ENCODE measurements at places on chromosomes 4 and X. TPM values are rescaled to one million over a fixed set of nuclear protein-coding genes. Genes with fewer than 3 reads are reported as not detected.

Gene TCEAL2
- total RNA-seq, result 4.4 TPM

Gene BEX5
- total RNA-seq, result 3.8 TPM

Gene TAF7L
- 0.19 TPM for total RNA-seq

Gene RGN
- 0.70 TPM for total RNA-seq

Gene MFAP3L
- total RNA-seq, result 1.7 TPM

Gene SPANXN1
- not detected for total RNA-seq

Gene ZBTB49
- 7.8 TPM for total RNA-seq

Gene NHSL2
- total RNA-seq, result 10.8 TPM

Gene GABRE
- 0.44 TPM for total RNA-seq

GRCh38 chr4:176539785-176540175 is 220.0 kb downstream of the SPCS3 start:
- no peak for DNase-seq

DNA sequence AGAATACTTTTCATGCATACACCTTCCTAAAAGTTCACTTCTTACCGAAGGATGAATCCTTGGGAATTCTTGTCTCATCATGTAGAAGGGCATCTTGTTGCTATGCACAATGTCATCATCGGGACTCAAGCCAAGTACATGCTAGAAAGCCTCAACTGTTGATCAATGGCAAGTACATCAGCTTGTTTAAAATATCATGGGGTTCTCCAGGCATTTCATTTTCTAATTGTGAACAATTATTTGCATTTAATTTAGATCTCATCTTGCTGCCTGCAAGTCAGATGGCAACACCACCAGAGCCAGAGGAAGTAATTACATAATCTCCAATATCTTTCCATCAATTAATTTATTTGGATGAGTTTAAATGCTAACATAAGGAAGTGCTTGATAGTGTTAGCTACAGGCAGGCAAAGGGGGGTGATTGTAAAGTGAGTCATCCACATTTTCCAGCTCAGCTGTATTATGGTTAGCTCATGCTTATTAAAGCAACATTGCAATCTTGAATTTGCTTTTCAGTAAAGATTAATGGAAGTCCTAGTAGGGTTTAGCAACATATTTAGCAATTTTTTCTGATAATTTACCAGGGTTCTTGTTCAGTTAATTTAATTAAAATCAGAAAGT is 356.5 kb downstream of the CBLL2 start:
- no peak for DNase-seq

GRCh38 chr4:37890801-37891259 is at the start of gene TBC1D1:
Gene TBC1D1 (plus strand): TSS chr4:37891084. CDS start chr4:37902096, 11,012 bp downstream.
- no peak for DNase-seq

DNA sequence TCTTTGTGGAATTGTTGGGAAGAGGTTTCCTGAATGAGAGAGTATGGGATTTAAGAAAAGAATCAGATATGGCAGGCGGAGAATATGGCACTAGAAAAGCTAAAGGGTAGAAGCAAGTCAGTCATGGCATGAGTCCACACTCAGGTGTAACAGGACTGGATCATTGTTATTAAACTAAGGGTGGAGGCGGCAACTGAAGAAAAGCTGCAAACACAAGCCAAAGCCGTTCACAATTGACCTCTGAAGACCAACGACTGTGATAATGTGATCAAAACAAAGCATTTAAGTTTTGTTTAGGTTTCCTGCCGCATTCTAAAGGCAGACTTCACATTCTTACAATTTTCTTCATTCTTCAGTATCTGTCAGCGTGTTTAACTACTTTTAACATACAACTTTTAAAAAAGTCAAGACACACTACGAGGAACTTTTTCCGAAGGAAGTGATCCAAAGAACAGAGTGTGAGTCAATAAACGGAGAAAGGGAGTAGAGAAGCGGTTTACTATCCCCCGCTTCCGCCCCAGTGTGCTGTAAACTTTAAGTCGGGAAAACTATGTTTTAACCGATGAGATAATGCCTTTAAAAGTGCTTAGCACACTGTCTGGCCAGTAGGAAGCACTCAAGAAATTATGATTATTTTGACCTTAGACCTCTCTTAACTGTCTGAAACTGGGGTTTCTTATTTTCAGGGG is 909 bp upstream of the SLAIN2 start:
- no peak for DNase-seq

DNA sequence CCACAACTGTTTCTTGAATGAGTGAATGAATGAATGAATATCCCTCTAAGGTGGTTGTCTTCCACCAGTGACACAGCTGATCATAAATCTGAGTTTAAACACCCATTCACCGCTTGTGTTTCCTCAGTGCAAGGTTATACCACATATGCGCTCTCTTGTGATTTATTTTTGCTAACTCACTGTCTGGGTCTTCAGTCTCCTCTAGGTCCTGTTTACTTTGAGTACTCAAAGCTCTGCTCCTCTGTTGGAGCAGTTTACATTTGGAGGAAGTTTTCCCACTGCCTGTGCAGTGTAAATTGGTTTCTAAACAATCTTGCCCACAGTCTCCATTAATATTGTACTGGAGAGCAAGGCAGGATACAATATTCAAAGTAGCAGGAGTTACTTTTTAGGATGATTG is 212.6 kb upstream of the JADE1 start:
- no peak for DNase-seq

DNA sequence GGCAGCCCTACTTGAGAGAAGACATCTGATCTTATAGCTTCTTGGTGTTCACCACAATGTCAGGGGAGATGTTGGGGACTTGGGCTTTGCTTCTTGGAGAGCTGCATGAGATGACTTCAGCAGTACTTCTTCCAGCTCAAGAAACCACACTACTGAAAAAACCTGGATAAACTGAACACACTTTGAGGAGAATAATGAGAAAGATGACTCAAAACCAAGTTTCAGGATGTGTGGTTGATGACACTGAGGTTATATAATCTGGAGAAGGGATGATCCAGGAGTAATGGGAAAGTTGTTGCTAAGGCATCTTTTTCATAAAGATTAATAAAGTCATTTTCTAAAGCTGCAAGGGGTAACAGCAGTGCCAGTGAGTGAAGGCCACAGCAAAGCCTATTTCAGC is 58.4 kb upstream of the PNPLA4 start:
- no peak for DNase-seq

DNA sequence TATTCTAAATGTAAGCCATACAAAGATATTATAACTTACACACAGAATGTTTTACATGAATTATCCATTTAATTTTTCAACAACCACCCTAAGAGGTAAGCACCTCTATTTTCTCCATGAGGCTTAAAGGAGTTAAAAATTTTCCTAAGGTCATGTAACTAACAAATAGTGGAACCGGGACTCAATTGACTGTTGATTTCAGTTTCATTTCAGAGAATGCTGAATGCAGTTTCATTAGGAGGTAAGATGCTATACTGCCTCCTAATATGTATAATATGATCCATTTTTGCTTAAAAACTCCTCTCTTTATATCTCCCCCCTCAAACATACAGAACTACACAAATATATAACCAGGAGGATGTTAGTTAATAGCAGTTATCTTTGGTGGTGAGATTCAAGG is 29.1 kb downstream of the PHKA1 start:
- no peak for DNase-seq

DNA sequence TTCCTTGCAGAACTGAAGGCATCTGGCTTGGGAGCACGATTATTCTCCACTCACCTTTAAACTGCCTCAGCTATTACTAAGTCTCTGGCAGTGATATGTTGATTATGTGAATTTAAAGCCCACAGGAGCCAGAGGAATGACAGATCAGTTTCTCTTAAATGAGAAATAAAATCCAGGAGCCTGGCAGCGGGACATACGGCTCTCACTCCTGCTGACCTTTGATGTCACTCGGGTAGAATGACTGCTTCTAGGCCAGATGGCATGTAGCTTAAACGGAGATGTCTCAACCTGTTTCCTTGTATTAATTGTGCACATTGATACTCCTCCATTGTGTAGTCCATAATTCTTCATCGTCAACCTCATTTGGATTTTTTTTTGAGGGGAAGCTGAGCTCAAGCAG is 4.0 kb upstream of the CBLL2 start:
- no peak for DNase-seq

DNA sequence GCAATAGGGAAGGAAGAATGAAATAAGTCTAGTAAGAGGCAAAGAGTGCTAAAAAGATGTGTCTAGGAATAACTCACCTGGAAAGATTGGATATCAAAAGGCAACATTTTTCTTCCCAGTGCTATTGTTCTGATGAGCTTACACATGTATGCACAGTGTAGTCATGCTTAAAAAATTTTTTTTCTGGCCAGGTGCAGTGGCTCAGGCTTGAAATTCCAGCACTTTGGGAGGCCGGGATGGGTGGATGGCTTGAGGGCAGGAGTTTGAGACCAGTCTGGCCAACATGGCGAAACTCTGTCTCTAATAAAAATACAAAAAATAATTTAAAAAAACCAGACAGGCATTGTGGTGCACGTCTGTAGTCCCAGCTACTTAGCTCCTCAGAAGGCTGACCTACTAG is 795.8 kb upstream of the IGFBP7 start:
- no peak for DNase-seq

DNA sequence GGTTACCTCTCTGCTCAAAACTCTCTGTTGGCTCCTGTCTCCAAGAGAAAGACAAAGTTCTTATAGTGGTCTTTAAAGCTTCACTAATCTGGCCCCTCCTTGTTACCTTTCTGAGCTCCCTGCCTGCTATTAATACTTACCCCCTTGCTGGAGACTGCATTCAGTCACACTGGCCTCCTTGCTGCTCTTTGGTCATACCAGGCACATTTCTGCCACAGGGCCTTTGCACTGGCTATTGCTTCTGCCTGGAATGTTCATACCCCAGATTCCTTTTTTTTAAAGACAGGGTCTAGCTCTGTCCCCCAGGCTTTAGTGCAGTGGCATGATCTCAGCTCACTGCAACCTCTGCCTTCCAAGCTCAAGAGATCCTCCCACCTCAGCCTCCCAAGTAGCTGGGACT is 15.9 kb upstream of the RAB9A start:
- no peak for DNase-seq

DNA sequence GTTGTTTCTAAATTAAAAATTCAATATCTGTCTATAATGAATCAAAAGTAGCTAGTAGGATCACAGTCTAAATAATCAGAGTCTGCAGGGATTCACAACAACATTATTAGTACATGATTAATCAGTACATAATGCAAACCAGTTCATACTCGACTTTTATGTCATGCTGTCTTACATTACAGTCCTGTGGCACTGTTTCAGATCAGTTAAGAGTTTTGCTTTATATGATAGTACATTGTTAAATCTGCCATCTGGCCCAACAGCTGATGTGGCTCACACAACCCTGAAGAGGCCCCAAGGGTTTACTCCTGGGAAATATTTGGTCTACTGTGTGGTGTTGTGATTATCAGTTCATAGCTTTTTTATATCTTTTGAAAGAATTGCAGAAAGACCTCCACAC is 247.1 kb upstream of the ETNPPL start:
- no peak for DNase-seq

- DNase-seq, result no peak
Observed at GRCh38 chr4:5783486-5783885, 72.5 kb downstream of the EVC start.

DNA sequence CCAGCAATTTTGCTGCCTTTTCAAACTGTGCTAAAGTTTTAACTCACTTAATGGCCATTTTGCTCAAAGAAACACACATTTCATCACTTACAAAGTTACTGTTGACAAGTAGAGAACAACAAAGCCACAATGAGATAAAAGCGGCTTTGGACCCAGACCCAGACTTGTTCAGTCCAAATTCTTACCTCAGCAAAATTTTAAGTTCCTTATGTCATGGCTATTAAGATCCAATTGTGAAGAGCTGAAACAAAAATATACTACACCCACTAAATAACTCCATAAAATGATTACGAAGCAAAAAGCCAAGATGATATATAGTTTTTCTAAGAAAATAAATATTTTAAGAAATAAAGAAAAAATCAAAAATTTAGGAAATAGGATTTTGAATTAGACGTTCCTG is 137.0 kb upstream of the INPP4B start:
- no peak for DNase-seq

DNA sequence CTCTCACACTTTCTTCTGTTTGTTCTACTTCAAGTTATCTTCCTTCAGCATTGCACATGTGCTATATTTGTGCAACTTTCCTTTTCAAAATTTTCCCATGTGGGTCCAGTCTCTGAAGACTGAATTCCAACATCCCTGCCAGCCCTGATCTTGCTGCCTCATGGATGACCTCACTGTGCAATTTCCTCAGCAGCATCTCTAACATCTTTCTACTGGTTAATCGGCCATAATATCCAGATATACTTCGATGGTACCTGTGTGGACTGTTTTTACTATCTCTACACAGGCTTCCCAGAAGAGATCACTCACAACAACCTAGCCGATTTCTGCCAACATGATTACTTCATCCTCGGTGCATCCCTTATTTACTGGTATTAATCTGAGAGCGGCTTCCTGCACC is 41.5 kb downstream of the GPM6A start:
- DNase-seq, result no peak

- no peak for DNase-seq
Observed at GRCh38 chr4:2947926-2948325, 15.3 kb downstream of the NOP14 start.

GRCh38 chr4:5927747-5928146 is 34.9 kb upstream of the CRMP1 start:
- DNase-seq, result no peak

DNA sequence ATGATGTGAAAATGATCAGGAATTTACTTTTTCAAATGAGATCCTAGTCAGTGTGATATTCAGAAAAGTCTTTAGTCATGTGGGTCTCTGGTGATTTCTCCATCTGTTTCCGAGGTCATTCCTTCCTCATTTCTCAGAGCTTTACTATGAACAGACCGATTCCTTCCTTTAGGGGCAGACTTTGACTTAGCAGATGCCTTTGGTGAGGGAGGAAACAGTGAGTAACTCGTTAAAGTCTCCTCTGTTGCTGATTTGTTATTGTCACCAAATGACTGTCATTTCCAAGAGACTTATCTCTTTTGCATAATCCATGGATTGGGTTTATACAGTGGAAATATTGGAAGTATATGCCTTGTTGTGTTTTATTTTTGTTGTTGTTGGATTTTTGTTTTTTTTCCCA is 76.2 kb upstream of the CD99 start:
- DNase-seq, result no peak

GRCh38 chr4:163622379-163623035 is 128.0 kb downstream of the TMA16 start:
- no peak for DNase-seq

- no peak for DNase-seq
Observed at GRCh38 chr4:47553329-47554125, 68.5 kb downstream of the ATP10D start.

DNA sequence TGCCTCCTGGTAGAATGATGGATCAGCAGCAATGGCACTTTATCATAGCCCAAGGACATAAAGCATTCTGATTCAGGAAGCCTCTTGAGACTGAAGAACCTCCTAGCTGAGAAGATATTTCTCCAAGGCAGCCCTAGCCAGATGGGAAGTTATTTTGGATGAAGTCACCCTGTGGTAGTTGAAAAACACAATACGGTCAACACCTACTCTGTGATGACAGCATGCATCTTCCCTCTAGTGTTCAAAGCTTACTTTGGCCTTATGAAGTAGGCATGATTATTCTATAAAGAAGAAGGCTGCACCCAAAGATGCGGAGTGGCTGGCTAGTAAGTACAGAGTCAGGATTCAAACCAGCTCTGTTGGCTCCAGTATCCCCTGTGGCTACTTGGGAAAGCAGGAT is 47.9 kb downstream of the TLR10 start:
- DNase-seq, result no peak
